ENCODE measurements at places on chromosomes 5 and 9.

- DNase-seq = no peak
Observed at GRCh38 chr5:68409259-68409658, 193.7 kb downstream of the PIK3R1 start.

GRCh38 chr5:177370488-177371119, 12.9 kb downstream of the RGS14 start:
- no peak for DNase-seq

DNA sequence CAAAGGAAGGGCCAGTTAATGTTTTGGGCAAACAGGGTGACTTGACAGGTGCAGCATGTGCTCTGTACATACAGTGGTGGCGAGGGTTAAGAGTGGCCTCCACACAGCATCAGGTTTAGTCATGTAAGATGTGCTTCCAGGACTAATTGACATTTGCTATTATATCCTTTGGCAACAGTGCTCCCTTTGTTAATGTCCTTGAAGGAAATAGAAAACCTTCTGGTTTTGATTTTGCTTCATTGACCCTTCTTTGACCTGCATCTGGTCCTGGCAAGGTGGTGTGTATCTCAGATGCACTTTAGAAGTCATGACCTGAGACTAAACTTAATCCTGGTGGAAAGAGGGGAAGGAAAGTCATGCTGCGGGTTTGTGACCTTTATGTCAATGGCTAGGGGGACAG, 440.0 kb downstream of the ENC1 start:
- DNase-seq = no peak

- DNase-seq = no peak
Observed at GRCh38 chr5:7320701-7321301, 75.1 kb upstream of the ADCY2 start.

DNA sequence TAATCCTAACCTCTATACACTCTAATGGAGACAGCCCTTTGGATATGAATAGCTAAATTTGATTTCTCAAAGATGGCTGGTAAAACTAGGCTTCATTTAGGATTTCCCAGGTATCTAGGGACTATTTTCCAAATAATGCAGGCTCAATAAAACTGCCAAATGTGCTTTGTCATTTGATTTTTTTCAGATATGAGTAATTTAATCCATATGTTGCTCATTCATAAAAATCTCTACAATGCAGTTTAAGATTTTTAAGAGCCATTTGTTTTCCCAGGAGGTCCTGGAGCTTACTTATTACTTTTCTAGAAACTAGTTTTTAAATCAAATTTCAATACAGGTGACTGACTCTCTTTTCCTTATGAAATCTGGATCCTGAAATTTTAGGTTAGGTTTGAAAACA, 349.3 kb upstream of the SLC24A2 start:
- no peak for DNase-seq

All from activated T-helper 1 cell treated with anti-CD3 and anti-CD28 coated beads, Interleukin-2, amount 50 U/mL, for 16 hours (primary cell).